ENCODE measurements at places on chromosomes 11 and 22.

DNA sequence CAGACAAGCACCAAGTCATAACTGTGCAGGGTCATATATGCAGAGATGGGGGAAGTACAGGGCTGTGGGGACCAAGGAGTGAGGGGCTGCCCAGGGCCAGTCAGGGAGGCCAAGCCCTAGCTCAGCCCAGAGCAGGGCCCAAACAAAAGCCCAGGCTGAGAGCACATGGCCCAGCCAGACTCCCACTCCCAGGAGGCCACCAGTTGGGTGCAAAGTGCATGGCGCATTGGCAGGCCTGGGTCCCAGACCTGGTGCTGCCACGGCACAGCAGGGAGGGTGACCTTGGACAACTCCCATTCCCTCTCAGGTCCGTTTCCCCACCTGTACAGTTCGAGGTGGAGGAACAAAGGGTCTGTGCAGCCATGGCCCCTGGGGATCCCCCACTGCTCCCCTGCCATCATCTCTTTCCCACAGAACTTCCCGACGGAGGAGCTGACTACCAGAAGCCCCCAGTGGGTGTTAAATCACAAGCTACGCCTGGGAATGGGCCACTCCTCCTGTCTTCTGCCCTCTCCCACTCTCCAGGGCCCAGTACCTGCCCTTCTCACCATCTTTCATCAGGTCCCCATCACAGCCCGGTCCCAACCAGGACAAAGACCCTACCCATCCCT is 608 bp downstream of the NIPSNAP1 start:
- no peak for DNase-seq

DNA sequence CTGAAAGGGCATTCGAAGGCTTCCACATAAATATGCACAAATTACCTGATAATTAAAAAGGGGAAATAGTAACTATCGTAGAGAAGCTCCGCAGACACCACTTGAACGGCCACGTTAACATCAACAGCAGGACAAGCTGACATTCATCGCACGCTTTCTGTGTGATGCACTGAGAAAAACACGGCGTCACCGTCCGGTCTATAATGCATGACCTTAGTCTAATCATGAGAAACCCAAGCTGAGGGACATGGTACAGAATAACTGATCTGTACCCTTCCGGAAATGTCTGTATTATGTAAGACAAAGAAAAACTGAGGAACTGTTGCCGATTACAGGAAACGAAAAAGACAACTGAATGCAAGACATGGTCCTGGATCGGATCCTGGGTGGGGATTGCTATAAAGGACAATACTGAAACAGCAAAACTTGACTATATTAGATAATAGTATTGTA is 678 bp upstream of the RANGAP1 start:
- DNase-seq, result no peak

- no peak for DNase-seq
These were observed 131.2 kb downstream of the TTC28 start for GRCh38 chr22:28548406-28548805.

- DNase-seq, result no peak
These were observed 1.1 kb downstream of the DHCR7 start for GRCh38 chr11:71446942-71447688.

GRCh38 chr11:119368121-119369034 is 13.1 kb downstream of the USP2 start:
- DNase-seq, result no peak

- DNase-seq, result no peak
These were observed 10.9 kb upstream of the GRK2 start for GRCh38 chr11:67255353-67255752.

DNA sequence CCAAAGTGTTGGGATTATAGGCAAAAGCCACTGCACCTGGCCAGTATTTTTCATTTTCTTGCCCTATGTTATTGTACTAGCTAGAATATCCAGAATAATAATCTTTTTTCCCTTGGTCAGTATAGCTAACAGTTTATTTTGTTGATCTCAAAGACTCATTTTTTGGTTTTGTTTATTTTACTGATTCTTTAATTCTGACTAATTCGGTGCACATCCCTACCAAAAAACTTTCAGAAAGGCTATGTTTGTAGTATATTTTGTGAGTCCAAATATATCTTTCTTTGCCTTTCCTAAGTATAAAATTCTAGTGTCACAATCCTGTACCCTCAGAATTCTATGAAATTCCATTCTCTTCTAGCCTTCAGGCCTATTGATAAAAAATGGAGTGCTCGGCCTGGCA is 84.3 kb downstream of the PHF21A start:
- no peak for DNase-seq
